Stimulated activated CD4-positive, alpha-beta T cell treated with anti-CD3 and anti-CD28 coated beads, TNF-alpha, amount 100 ng/mL, for 1 hour (primary cell): ENCODE measurements at places on chromosomes 7 and 10.

GRCh38 chr7:44080118-44080517 is 2.2 kb downstream of the POLM start:
- DNase-seq = no peak

DNA sequence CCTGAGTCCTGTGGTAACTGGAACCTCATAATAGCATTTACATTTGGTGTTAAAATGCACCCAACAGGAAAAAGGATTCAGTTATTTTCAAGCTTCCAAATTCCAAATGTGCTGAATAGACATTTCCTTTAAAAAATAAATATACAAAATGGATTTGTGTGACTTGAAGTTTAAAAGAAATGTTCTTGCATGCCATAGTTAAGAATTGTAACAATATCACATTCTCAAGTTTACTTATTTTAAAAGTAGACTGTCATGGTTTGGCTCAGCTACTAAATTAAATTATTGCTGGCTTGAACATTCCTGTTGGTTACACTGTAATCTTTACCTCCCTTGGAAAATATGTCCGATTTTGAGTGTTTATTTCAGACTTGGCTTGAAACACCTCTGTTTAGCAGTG is 31.5 kb downstream of the BICC1 start:
- DNase-seq = no peak

GRCh38 chr10:132940791-132941465 is 1.4 kb downstream of the CFAP46 start:
- no peak for DNase-seq

DNA sequence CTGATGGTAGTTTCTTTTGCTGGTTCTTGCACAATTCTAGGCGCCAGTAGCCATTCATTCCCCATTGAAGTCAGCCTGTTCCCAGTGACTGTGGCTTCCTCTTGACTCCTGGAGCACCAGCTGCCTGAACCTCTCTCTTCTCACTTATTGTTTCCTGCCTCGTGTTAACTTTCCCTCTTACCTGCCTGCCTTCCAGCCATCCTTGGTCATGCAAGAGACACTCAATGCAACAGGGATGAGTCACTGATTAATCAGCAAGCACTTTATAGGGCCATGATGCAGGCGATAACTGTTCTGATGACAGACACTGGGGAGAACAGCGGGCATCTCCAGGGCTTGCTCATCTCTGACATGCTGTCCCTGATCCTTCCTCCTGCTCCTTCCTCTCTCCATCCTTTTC is 122.0 kb downstream of the PLCE1 start:
- DNase-seq = no peak

DNA sequence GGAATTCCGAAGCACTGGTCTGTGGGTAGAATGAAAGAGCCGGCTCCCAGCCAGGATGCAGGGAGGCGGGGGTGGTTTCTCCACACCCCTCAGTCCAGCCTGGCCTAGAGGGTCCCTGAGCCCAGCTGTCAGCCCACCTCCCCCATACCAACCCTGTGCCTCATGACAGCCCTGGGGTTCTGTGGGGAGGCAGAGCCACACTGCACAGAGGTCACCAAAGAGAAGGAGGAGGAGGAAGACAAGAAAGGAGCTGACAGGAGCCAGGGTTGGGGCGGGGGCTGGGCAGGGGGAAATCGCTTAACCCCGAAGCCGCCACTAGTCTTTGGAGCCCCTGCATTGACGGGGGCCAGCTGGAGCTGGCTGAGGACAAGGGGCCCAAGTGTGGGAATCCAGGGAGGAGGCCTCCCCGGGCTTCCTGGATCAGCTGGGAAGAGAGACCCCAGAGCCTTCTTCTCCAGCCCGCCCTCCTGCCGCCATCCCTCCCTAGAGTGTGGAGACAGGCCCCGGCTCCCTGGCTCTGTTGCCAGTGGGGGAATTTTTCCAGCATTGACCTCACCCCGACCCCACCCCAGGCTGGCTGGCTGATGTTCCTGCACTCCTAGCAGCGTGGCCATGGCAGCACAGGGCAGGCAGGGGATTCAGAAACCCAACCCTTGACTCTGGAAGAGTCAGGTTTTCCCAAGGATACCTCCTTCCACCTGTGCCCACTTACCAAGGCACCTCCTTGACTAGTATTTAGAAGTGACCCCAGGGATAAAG is 32.5 kb downstream of the KAZALD1 start:
- no peak for DNase-seq

- no peak for DNase-seq
Measured at GRCh38 chr7:157707983-157708918, 371.4 kb downstream of the DNAJB6 start.

GRCh38 chr7:46215987-46216567 is 295.0 kb upstream of the IGFBP3 start:
- no peak for DNase-seq

DNA sequence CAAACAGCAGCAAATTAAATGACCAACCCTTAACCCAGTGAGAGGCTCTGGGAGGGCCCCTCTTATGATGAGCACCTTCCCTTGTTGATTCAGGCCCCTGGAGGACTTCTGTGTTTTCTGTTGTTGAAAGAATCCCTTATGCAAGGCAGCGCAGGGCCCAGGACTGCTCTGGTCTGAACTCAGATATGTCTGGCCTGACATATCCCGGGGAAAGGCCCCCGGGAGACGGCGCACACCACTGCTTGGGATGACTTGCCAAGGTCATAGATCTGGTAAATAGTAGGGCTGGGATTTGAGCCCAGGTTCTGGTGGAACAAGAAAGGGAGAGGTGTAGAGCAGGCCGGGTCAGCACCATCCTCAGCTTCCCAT is 124.0 kb downstream of the AOAH start:
- DNase-seq = no peak

DNA sequence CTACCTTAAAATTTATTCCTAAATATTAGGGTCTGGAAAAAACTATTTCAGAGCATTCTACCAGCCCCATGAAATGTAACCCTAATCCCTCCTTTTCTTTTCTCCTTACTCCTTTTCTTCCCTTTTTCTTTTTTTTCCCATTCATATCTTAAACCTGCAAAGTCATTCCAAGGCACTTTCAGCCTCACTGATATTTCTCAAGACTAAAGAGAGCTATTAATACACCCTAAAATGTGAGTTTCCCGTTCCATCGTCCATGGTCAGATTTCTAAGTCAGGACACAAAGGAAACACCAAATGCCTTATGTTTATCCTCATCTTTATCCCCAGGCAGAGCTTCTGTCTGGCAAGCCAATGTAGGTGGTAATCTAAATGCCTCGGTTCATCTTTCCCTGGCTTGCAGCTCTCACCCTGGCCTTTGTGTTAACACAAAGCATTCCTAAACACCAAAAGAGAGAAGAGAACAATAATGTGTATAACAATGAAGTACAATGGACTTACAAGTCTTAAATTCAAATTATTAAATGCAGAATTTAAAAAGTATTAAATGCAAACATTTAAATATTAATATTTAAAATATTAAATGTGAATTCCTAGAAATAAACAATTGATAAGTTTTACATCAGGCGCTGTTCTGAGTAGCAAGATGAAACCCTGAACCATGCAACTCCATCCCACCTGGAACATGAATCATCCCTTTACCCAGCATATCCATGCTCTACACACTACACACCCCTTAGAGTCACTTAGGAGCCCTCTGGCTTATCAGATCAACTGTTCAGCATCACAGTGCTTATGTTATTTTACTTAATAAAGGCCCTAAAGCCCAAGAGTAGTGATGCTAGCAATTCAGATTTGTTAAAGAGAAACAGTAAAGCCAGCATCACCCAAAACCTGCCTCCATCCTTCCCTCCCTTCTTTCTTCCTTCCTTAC is 26.8 kb downstream of the MICU1 start:
- DNase-seq = no peak
